ENCODE measurements at places on chromosomes 13 and 19. TPM values are rescaled to one million over a fixed set of nuclear protein-coding genes. Genes with fewer than 3 reads are reported as not detected.

Gene OR7C1
- total RNA-seq: not detected

Gene ERICH6B
- total RNA-seq: not detected

Gene ZIM2
- not detected for total RNA-seq

Gene GPR4
- not detected for total RNA-seq

Gene ZNF135
- not detected for total RNA-seq

DNA sequence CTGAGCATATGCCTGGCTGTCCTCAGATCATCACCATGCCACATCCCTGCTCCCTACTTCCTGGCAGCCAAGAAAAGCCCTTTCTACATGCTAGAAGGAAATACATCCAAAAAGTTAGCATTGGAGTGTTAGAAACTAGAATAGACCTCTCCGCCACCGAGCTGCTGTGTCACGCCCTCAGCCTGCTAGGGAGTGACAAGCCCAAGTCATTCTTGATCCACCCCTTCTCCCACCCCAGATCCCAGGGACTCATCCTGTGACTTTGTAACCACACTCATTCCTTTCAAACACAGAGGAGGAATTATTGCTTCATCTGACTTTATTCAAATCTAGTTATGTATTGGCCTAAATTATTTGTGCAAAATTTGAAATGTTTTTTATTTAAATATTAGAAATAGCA, 45.3 kb downstream of the POLR1D start:
- H3K27me3 ChIP-seq: no peaks in the 10 kb centered on the region
- H3K4me3 ChIP-seq: no peak overlapping the region
- no peaks in the 10 kb centered on the region for H3K4me1 ChIP-seq
- DNase-seq: no peak
- peaks cover 5% of the 10 kb centered on the region for H3K36me3 ChIP-seq

DNA sequence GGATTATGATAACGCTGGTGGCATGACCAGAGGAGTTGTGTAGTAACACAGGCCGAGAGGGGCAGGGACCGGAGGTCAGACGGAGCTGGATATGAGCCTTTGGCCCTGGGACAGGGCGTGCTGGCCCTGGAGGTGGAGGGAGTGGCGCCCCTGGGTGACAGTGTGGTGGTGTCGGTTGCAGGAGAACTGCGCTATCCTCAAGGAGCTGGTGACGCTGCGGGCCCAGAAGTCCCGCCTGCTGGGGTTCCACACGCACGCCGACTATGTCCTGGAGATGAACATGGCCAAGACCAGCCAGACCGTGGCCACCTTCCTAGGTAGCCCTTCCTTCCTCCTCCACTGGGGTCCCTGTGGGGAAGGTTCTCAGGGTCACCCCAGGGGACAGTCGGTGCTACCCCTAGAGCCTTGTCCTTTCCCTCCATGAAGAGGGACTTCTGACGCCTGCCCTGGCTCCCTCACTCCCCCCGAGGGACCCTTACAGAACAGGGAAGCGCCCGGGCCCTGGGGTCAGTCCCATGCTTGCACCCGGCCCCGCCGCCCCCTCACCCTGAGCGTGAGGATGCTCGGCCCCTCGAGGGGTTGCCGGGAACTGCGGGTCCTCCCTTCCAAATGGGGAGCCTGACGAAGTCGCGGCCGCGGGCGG, 12.8 kb upstream of the ZNF554 start:
- no peak for DNase-seq
- H3K27ac ChIP-seq: no peak overlapping the region
- no peaks in the 10 kb centered on the region for H3K27me3 ChIP-seq
- no peak overlapping the region for H3K4me3 ChIP-seq
- peaks cover 16% of the 10 kb centered on the region for H3K36me3 ChIP-seq
- H3K4me1 ChIP-seq: no peaks in the 10 kb centered on the region

DNA sequence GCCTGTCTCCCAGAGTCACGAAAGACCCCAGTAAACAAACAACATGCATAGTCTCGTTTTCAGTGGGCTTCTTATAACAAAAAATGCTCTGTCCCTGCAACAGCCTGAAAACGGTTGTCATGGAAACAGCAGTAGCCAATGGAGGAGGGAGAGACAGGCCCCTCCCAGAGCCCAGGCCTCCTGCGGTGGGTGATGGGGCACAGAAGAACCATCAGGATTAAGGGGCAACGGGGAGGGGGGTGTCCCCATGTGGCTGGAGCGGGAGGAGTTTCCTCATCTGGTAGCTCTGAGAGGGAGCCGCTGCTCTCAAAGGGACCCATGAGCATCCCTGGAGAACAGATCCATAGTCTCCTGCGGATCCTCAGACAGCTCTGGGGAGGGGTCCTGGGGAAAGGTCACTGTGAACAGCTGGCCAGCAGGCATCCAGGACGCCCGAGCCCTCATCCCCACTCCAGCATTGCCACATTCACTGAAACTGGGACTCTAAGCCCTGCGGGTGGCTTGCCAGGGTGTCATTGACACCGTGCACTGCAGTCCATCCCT, 37.5 kb upstream of the PNMA8B start:
- DNase-seq: no peak
- H3K27ac ChIP-seq: no peak overlapping the region
- peaks cover 13% of the 10 kb centered on the region for H3K36me3 ChIP-seq
- H3K27me3 ChIP-seq: peaks cover 70% of the 10 kb centered on the region
- peaks cover 12% of the 10 kb centered on the region for H3K4me1 ChIP-seq

- DNase-seq: no peak
- no peaks in the 10 kb centered on the region for H3K4me1 ChIP-seq
- H3K27ac ChIP-seq: no peak overlapping the region
- H3K36me3 ChIP-seq: no peaks in the 10 kb centered on the region
- H3K27me3 ChIP-seq: no peaks in the 10 kb centered on the region
Observed at GRCh38 chr13:62524061-62524460, 1108.4 kb upstream of the PCDH20 start.

DNA sequence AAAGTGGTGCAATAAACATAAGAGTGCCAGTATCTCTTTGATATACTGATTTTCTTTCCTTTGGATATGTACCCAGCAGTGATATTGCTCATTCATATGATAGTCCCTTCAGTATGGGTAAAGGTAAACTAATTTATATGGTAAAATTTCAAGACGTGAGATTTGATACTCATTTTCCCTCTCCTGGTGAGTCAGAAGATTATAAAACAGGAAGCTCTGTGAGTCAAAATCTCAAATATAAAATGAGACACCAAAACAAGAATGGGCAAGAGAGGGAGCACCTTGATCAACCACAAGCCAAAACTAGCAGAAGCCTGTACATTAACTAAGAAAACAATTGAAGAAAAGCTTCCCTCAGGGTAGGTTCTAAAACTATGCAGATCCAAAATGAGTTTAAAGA, 216.3 kb downstream of the SLITRK6 start:
- H3K4me1 ChIP-seq: no peaks in the 10 kb centered on the region
- no peak for DNase-seq
- no peak overlapping the region for H3K27ac ChIP-seq
- no peak overlapping the region for H3K4me3 ChIP-seq

DNA sequence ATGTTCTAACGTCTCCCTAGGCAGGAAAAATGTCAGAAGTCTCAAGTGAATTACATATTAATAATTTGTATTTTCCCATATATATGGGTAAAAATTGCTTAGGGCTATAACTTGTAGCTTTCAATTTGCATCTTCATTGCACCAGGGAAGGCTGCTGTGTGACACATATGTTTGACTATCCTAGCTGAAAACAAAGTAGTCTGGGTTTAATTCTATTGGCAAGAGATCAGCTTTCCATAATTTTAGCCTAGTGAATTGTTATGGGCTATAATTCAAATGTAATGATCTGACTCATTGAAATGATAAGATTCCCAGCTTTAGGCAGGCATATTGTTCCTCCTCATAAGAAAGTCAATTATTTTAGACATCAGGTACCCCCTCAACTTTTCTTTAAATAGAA, 553.1 kb downstream of the DCT start:
- no peak overlapping the region for H3K27ac ChIP-seq
- no peaks in the 10 kb centered on the region for H3K27me3 ChIP-seq
- no peak overlapping the region for H3K4me3 ChIP-seq
- no peaks in the 10 kb centered on the region for H3K4me1 ChIP-seq

DNA sequence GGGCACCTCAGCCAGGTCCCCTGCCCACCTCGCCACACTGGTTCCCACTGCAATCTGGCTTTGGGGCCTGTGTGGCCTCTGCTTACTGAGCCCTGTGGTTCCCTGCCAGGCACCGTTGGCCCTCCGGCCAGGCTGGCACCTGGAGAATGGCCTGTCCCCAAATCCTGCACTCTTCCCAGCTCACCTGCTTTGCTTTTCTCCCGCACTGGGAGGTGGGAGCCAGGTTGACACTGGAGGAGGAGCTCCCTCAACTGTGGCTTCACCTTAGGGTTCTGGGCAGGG, 97.0 kb downstream of the SCGB2B2 start:
- DNase-seq: no peak
- no peaks in the 10 kb centered on the region for H3K4me1 ChIP-seq
- no peak overlapping the region for H3K4me3 ChIP-seq
- H3K36me3 ChIP-seq: no peaks in the 10 kb centered on the region
- H3K27me3 ChIP-seq: peaks cover 61% of the 10 kb centered on the region

GRCh38 chr19:53308339-53308811, 25.2 kb upstream of the ZNF845 start:
- H3K27ac ChIP-seq: no peak overlapping the region
- H3K4me3 ChIP-seq: no peak overlapping the region
- H3K27me3 ChIP-seq: no peaks in the 10 kb centered on the region
- H3K36me3 ChIP-seq: no peaks in the 10 kb centered on the region
- DNase-seq: no peak

GRCh38 chr19:27828829-27829228, 1384.1 kb downstream of the UQCRFS1 start:
- DNase-seq: no peak
- H3K4me1 ChIP-seq: no peaks in the 10 kb centered on the region
- no peaks in the 10 kb centered on the region for H3K27me3 ChIP-seq
- no peak overlapping the region for H3K27ac ChIP-seq
- no peaks in the 10 kb centered on the region for H3K36me3 ChIP-seq

GRCh38 chr19:39031368-39032062, 834 bp downstream of the FBXO27 start:
- no peaks in the 10 kb centered on the region for H3K27me3 ChIP-seq
- H3K27ac ChIP-seq: peak overlapping the region; percentile 79
- H3K36me3 ChIP-seq: peaks cover 41% of the 10 kb centered on the region
- peak; percentile 100 for DNase-seq

DNA sequence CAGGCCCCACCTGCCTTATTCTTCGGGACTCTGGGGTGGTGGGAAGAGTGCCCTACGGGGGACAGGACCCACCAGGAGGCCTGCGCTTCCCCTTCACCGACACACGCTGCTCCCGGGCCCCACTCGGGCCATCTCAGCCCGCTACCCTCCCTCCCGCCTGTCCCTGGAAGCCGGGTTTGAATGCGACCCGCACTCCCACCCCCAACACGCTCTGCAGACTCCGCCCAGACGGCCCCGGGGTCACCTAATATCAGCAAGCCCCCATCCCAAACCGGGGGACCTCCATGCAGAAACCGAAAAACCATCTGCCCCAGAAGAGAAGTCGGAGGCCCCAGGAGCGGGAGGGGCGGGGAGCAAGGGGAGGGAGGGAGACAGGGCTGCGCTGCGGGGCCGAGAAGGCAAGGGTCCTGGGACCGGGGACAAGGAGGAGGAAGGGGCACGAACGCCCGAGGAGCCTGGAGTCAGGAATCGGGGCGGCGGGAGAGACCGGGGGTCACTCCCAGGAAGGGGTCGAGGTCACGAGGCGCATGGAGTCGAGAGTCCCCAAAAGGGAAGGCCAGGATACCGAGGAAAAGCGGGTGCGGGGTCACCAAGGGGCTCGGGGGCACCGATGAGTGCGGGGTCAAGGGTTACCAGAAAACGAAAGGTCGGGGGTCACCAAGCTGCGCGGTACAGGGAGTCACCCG, 766 bp downstream of the SBNO2 start:
- H3K27ac ChIP-seq: peak overlapping the region; percentile 85
- no peak for DNase-seq
- peaks cover 41% of the 10 kb centered on the region for H3K4me1 ChIP-seq
- no peaks in the 10 kb centered on the region for H3K27me3 ChIP-seq
- H3K4me3 ChIP-seq: peak overlapping the region; percentile 85

DNA sequence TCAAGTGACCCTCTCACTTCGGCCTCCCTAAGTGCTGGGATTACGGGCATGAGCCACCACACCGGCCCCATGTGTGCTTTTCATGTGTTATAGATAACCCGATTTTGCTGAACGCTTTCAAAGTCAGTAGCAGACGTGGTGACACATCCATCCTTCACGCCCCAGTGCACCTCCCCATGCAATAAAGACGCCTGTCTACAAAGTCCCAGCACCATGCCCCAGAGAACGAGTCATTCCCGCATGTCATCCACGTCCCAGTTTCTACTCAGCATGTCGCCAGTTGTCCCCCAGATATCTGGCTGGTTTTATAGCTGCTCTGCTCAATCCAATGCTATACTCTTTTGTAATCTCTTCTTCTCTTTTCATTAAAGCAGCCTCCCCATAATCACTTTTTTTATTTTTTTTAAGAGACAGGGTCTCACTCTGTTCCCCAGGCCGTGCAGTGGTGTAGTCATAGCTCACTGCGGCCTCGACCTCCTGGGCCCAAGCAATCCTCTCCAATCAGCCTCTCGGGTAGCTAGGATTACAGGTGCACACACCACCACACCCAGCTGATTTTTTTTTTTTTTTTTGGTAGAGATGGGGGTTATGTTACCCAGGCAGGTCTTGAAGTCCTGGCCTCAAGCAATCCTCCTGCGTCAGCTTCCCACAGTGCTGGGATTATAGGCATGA, 42.5 kb downstream of the DNM2 start:
- no peaks in the 10 kb centered on the region for H3K27me3 ChIP-seq
- H3K4me1 ChIP-seq: peaks cover 43% of the 10 kb centered on the region
- H3K27ac ChIP-seq: peak overlapping the region; percentile 69
- peaks cover 40% of the 10 kb centered on the region for H3K36me3 ChIP-seq

DNA sequence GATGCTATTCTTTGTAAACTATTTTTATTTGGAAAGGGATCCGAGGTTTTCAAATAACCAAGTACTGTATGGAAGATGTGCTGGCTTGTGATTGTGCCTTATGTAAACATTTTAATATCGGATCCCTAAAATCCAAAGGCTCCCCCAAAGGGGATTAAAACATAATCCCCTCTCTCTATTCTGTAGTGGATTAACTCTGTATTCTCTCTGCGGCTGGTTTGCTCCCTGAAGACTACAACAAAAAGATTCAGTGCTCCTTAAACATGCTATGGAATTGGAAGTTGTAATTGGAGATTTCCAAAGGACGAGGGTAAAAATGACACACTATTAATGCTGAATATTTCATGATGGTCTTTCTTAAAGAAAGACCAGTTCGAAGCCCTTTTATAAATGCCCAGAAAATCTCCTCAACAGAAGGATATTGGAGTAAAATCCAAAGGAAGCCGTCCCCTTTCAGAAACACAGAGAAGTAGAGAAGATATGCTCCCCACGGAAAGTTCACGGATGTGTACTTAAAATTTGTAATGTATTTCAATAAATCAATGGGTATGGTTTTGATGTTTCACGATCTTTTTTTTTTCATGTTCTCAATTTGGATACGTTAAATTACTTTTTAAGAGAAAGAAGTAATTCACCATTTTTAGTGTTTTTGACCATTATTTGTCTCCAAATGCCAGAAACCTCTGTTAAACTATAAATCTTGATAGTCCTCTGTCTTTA, 6.5 kb downstream of the MAB21L1 start:
- H3K4me1 ChIP-seq: no peaks in the 10 kb centered on the region
- no peaks in the 10 kb centered on the region for H3K27me3 ChIP-seq
- no peaks in the 10 kb centered on the region for H3K36me3 ChIP-seq
- H3K27ac ChIP-seq: no peak overlapping the region

- H3K27me3 ChIP-seq: peaks cover 12% of the 10 kb centered on the region
- H3K27ac ChIP-seq: no peak overlapping the region
- no peaks in the 10 kb centered on the region for H3K36me3 ChIP-seq
- no peak overlapping the region for H3K4me3 ChIP-seq
- peaks cover 8% of the 10 kb centered on the region for H3K4me1 ChIP-seq
Observed at GRCh38 chr13:37889102-37889501, 19.5 kb upstream of the TRPC4 start.

GRCh38 chr13:110233181-110233950, 73.6 kb downstream of the COL4A1 start:
- H3K4me3 ChIP-seq: no peak overlapping the region
- DNase-seq: no peak
- no peaks in the 10 kb centered on the region for H3K4me1 ChIP-seq
- no peaks in the 10 kb centered on the region for H3K27me3 ChIP-seq
